ENCODE measurements at places on chromosomes 13 and 19.

- no peak overlapping the region for H3K4me3 ChIP-seq
- no peak for DNase-seq
- no peak overlapping the region for H3K27ac ChIP-seq
Observed at GRCh38 chr19:32540621-32541020, 40.4 kb upstream of the PDCD5 start.

- H3K4me1 ChIP-seq: no peaks in the 10 kb centered on the region
- DNase-seq: no peak
- H3K4me3 ChIP-seq: no peak overlapping the region
- no peak overlapping the region for H3K27ac ChIP-seq
- no peaks in the 10 kb centered on the region for H3K36me3 ChIP-seq
Observed at GRCh38 chr13:43473437-43473836, 313.3 kb downstream of the ENOX1 start.

GRCh38 chr13:43558939-43559338 lies 227.8 kb downstream of the ENOX1 start:
- H3K4me3 ChIP-seq: no peak overlapping the region
- H3K4me1 ChIP-seq: no peaks in the 10 kb centered on the region
- no peak for DNase-seq

DNA sequence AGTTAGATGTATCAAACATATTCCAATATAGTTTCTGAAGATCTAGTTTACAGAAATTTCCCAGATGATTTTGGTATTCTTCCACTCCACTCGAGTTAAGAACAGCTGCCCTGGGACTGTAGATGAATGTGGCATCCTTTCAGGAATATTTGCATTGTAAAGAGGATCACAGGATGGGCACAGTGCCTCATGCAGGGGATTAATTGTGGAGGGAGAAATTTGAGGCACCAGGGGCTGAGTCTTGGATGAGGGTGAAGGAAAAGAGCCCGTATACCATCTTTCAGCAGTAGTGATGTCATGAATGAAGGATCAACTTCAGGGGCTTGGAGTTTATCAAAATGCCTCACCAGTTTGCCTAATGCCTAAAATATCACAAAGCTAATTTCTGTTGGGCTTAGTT lies 4.0 kb upstream of the PDS5B start:
- no peak for DNase-seq
- no peaks in the 10 kb centered on the region for H3K27me3 ChIP-seq
- no peak overlapping the region for H3K27ac ChIP-seq
- H3K36me3 ChIP-seq: no peaks in the 10 kb centered on the region
- H3K4me3 ChIP-seq: no peak overlapping the region

DNA sequence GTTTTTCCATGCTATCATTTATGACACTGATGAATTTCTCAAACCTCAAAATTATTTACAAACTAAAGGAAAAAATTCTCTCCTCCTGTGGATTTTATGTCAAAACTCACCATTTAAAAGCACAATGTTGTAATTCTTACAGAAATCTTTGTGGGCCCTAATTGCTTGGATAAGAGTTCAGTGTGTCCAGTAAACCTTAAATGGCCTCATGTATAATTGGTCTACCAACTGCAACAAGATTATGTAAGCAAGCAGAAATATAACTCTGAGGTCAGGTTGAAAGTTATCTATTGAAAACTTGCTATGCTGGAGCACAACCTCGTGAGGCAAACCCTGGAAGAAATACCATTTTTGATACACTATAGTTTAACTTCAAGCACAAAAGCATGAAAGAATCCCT lies 22.0 kb downstream of the VWA8 start:
- DNase-seq: no peak
- no peak overlapping the region for H3K4me3 ChIP-seq
- H3K27me3 ChIP-seq: no peaks in the 10 kb centered on the region
- no peak overlapping the region for H3K27ac ChIP-seq
- peaks cover 3% of the 10 kb centered on the region for H3K36me3 ChIP-seq

DNA sequence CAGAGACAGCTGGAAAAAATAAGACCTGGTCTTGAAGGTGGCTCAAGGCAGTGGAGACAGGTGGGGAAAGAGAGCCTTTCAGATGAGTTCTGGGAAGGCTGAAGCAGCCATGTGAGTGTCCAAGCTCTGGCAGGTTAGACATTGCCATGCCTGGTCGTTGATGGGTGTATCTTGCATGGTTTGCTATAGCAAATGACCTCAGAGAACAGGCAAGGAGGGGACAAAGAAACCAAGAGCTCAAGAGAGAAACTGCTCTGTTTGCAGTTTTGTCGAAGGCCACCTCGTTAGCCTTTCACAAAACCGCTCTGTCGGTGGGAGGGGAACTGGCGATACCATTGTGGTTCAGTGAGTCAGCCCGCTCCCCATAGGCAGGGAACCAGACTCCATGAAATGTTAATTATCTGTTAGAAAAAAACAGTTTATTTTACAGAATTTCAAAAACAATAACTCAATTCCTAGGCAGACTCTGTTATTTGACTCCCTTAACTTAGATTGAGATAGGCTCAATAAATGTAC lies 82.8 kb upstream of the ARGLU1 start:
- peaks cover 7% of the 10 kb centered on the region for H3K4me1 ChIP-seq
- DNase-seq: no peak
- no peak overlapping the region for H3K4me3 ChIP-seq
- H3K27me3 ChIP-seq: no peaks in the 10 kb centered on the region
- H3K36me3 ChIP-seq: no peaks in the 10 kb centered on the region

- H3K27me3 ChIP-seq: peaks cover 2% of the 10 kb centered on the region
- H3K4me1 ChIP-seq: no peaks in the 10 kb centered on the region
- no peak overlapping the region for H3K4me3 ChIP-seq
- H3K27ac ChIP-seq: no peak overlapping the region
Observed at GRCh38 chr13:110580800-110581199, 19.3 kb upstream of the RAB20 start.

GRCh38 chr13:28410096-28410495 lies 84.8 kb downstream of the FLT1 start:
- no peaks in the 10 kb centered on the region for H3K27me3 ChIP-seq
- H3K36me3 ChIP-seq: no peaks in the 10 kb centered on the region

- H3K27ac ChIP-seq: no peak overlapping the region
- no peak for DNase-seq
- no peaks in the 10 kb centered on the region for H3K4me1 ChIP-seq
- no peaks in the 10 kb centered on the region for H3K36me3 ChIP-seq
- no peak overlapping the region for H3K4me3 ChIP-seq
Observed at GRCh38 chr13:102240110-102240509, 161.7 kb downstream of the FGF14 start.

GRCh38 chr13:24386816-24387708 lies 77.7 kb downstream of the C1QTNF9 start:
- H3K27ac ChIP-seq: no peak overlapping the region
- H3K36me3 ChIP-seq: no peaks in the 10 kb centered on the region
- no peaks in the 10 kb centered on the region for H3K4me1 ChIP-seq
- no peaks in the 10 kb centered on the region for H3K27me3 ChIP-seq
- DNase-seq: no peak
- no peak overlapping the region for H3K4me3 ChIP-seq

- no peak overlapping the region for H3K4me3 ChIP-seq
- no peak for DNase-seq
- peaks cover 6% of the 10 kb centered on the region for H3K4me1 ChIP-seq
- H3K27ac ChIP-seq: no peak overlapping the region
- no peaks in the 10 kb centered on the region for H3K27me3 ChIP-seq
- H3K36me3 ChIP-seq: peaks cover 3% of the 10 kb centered on the region
Observed at GRCh38 chr19:907183-907853, 5.7 kb downstream of the R3HDM4 start.

GRCh38 chr13:46726347-46726746 lies 70.6 kb downstream of the ESD start:
- H3K4me1 ChIP-seq: no peaks in the 10 kb centered on the region
- peaks cover 17% of the 10 kb centered on the region for H3K36me3 ChIP-seq
- H3K27ac ChIP-seq: no peak overlapping the region
- DNase-seq: no peak

DNA sequence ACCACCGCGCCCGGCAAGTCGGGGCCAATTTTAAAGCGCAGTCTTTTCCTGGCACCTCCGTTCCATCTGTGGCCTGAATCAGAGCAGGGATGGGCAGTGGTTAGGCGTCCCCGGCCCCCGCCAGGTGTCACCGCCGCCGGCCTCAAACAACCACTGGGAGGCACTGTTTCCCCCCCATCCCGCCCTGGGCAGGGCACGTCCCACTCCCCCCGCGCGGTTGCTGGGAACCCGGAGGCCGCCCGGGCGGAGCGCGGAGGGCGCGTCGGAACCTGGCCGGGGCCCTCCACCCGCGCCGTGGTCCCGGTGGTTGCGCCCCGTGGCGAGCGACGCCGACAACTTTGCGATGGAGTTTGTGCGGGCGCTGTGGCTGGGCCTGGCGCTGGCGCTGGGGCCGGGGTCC lies at the start of gene GRIN3B:
TSS of gene GRIN3B (plus strand) at position 325 of the 400 bp plus-strand sequence. CDS start at position 344, 19 bp downstream.
- no peak within 1 kb of the TSS for H3K4me3 ChIP-seq
- no peak for DNase-seq
- no peaks in the 10 kb centered on the region for H3K36me3 ChIP-seq
- H3K27ac ChIP-seq: no peak within 1 kb of the TSS
- peaks cover 59% of the 10 kb centered on the region for H3K27me3 ChIP-seq
- H3K4me1 ChIP-seq: peaks cover 12% of the 10 kb centered on the region

All from keratinocyte (primary cell).